ENCODE measurements at places on chromosomes 11 and 22.

DNA sequence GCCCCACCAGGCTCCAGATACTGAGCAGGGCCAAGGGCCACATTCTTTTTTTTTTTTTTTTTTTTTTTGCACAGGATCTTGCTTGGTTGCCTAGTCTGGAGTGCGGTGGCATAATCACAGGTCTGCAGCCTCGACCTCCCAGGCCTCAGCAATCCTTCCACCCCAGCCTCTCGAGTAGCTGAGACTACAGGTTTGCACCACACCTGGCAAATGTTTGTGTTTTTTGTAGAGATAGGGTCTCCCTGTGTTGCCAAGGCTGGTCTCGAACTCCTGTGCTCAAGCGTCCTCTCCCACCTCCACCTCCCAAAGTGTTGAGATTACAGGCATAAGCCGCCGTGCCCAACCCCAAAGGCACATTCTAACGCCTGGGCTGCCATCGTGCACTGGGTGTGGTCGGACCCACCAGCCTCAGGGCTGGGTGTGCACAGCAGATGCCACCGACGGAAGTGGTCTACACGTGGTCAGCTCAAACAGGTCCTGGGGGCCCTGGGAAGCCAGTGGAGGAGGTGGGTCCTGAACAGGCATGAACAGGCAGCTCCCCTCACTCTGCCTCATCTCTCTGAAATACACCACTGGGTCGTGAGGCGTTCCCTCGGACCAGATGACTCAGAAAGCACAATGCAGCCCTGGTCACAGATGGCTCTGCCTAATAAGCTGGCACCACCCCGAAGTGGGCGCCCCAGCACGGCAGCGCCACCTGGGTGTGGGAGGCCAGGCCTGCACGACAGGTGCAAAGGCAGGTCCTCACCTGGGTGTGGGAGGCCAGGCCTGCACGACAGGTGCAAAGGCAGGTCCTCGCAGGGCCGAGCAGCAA is 5.1 kb upstream of the B4GALNT4 start:
- DNase-seq = peak; percentile 85

GRCh38 chr11:46112961-46113607 is 8.2 kb downstream of the PHF21A start:
- DNase-seq = no peak

DNA sequence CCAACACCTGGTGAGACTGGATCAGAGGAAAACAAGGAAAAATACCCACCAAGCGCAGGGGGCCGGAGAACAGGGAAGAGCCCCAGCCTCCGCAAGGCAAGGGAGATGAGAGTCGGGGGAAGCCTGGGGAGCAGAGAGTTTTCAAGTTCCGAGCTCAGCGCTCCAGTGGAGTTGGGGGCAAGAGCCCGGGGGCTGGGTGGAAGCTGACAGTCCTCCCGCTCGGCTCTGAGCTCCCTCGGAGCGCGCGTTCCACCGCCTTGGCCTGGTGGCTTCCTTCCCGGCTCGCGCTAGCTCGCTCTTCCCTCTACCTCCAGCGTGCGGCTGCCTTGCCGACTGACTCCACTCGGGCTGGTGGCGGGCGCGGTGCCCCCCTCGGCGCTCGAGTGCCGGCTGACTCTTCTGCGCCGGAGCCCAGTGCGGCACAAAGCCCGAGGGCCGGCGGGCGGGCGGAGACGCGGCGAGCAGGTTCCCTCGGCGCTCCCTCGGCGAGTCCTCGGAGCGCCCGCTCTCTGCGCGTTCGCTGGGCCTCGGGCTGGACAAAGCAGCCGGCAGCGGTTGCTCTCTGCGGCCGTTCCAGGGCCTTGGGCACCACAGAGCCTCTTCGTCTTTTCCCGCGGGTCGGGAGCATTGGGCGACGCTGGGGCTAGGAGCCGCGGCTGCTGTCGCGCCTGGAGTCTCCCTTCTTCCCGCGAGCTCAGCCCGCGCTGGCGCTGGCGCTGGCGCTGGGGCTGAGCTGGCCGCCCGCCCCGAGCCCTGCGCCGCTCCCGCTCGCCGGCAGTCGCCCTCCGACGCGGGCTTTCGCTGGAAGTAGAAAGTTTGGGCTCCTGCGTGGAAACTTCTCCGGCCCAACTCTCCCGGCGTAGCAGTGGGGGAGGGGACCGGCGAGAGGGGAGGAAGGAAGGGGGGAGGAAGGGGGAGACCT is 1.0 kb downstream of the PAX6 start:
- DNase-seq = peak; percentile 85

GRCh38 chr22:43440104-43440387 is 28.2 kb downstream of the MPPED1 start:
- DNase-seq = no peak

DNA sequence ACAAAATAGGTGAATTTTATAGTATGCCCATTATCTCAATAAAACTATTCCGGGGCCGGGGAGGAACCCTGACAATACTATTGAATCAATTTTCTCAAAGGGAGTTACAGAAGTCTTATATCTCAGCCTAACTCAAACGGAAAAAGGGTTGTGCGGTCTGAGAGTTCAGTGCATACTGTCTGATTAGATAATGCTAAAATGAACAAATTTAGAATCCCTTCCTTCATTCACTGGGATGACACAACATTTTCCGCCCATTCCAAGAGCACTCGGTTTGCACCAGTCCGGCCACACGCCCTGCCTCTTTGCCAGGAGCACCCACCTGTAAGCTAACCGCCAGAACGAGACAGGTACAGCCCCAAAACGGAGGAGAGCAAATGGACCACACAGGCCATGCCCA is 50.0 kb upstream of the NFRKB start:
- no peak for DNase-seq

GRCh38 chr11:70473873-70474690 is 75.8 kb downstream of the CTTN start:
- no peak for DNase-seq

DNA sequence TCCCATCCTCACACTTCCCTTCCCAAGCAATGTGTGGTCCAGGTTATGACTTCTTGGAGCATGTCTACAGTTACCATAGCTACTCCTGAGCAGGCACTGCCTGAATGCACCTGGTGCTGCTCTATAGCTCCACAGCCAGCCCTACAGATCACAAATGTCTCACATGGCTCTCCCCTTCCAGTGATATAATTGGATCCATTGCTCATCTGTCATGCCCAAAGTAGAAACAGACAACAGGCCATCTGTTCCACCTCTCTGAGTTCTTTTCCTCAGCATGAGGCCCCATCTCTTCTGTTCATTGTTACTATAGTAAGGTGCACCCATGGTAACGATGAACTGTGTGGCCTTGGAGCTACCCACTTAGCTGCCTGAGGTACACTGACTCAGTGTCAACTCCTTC is 320.3 kb upstream of the ZC3H12C start:
- no peak for DNase-seq

GRCh38 chr11:117837070-117837776 is 12.7 kb upstream of the FXYD2 start:
- DNase-seq = peak; percentile 47

DNA sequence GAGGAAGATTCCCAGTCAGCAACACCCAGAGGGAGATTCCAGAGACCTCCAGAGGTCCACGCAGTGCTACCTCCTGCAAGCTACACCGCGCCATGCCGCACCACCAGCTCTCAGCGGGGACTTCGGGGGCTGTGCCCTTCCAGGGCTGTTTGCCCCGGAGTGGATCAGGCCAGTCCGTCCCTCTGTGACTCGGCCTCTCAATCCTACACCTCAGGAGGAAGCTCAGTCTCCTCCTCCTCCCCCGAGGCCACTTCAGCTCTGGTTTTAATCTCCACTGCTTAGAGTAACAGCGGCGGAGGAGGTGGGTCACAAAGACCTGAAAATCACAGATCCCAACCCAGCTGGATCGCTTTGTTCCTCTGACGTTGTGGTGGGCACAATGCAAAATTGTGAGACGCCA is 68.6 kb downstream of the PHF21B start:
- no peak for DNase-seq

DNA sequence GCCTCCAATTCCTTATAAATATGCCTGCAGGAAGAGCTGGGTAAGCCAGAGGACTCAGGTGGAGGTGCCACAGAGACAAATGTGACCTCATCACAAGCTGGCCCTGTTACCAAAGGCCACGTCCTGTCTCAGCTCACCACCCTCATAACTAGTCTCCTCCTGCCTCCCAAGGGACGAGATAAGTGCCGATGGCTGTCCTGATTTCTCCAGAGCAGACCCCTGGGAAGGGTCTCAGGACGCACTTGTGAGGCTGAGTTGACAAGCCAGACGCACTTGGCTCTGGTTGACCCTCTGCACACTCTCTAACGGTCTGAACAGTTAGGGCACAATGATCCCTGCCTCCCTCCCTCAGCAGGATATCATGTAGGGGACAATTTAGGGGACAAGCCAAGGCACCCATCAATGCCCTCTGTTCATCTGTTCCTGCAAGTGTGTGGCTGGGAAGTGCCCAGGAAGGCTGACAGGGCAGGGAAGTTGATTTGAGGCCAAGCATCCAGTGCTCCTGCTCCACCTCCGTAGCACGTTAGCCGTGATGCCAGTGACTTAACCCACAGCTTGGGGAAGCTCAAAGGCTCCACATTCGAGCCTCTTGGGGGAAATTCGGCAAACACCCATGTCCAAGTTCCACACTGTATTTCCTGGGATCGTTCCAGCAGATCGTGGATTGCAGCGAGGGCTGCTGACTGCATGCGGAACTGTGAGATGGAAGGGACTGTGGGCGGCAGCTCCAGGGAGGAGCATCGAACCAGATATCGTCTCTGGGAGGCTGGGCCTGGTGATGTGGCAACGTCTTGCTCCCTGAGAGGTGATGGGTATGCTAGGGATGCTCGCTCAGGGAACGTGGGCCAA is 2.8 kb downstream of the SMIM38 start:
- DNase-seq = no peak

DNA sequence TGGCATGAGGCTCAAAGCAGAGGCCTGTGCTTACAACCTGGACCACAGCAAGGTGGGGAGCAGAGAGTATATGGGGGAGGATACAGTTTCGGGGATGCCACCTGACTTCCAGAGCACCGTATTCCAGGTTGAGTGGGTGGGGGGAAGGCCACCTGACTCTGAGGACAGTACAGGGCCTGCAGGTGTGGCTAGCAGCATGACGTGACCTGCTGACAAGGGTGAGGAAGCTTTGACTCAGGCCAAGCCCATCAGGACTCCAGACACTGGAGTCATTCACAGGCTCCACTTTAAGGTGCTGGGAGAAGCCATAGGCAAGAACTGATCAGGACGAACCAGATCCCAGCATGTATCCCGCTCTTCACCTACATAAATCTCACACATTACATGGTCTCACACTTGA is 34.6 kb upstream of the CRTAM start:
- DNase-seq = no peak

- DNase-seq = no peak
Observed at GRCh38 chr22:45335854-45336522, 26.3 kb downstream of the FAM118A start.

DNA sequence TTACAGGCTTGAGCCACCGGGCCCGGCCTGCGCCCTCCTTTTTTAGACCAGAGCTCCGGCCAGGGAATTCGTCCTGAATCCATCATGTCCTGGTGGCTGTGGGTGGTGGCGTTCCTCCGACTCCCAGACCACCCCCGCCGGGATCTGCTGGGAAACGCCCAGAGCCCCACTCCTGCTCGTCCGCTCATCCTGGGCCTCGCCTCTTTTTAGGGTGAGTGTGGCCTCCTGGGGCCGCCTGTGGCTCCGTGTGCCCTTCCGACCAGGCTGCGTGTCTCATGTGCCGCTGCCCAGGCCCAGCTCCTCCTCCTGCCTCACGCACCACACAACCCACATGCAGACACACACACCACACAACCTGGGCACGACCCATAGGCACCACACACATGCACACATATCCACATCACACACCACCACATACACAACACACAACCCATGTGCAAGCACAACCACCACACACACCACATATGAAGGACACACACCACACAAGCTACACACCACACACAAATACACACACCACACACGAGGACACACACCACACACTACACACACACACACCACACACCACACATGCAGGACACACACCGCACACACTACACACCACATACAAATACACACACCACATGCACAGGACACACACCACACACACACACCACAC is 946.2 kb downstream of the BRD1 start:
- DNase-seq = peak; percentile 11

All from endodermal cell (in vitro differentiated cells).